ENCODE measurements at places on chromosomes 12 and 14.

GRCh38 chr12:754851-755562 is 2.6 kb downstream of the WNK1 start:
- no peak for DNase-seq

- no peak for DNase-seq
Observed at GRCh38 chr12:120481022-120481767, 11.6 kb upstream of the SRSF9 start.

DNA sequence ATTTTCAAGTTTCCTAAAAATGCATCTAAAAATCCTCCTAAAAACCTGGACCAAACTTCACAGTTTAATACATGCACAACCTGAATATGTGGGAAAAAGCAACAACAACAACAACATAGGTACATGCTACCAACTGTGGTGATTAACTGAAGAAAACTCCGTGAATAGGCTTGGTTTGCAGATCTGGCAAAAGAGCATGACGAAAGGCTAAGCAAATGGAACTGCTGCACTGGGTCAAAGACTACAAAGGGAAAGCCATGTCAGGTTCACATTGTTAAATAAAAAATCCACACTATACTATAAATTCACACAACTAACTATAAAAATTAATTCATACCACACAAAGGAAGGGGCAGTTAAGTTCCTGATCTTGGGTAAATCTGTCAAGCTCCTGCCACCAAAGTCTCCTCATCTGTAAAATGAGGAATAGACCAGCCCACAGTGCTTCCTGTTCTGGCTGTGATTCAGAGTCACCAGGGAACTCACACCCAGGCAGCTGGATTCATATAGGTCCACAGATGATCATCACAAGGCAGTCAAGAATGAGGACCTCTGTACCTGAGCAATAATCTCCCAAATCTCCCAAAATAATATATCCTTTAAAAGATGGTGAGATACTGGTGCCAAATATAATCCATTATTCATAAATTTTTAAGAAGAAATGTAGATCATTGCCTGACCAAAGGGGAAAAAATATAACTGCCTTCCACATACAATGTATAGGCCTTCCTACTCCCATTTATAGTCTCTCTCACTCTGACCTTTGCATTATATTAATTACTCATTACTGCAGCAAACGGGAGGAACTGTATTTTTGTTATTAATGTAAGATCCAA is 7.0 kb downstream of the CORO1C start:
- DNase-seq, result no peak

GRCh38 chr12:67434671-67435370 is 165.7 kb downstream of the CAND1 start:
- no peak for DNase-seq

GRCh38 chr12:52020539-52021336 is 14.0 kb downstream of the TAMALIN start:
- no peak for DNase-seq

- DNase-seq, result no peak
Observed at GRCh38 chr12:51368640-51369517, 22.3 kb downstream of the GALNT6 start.

DNA sequence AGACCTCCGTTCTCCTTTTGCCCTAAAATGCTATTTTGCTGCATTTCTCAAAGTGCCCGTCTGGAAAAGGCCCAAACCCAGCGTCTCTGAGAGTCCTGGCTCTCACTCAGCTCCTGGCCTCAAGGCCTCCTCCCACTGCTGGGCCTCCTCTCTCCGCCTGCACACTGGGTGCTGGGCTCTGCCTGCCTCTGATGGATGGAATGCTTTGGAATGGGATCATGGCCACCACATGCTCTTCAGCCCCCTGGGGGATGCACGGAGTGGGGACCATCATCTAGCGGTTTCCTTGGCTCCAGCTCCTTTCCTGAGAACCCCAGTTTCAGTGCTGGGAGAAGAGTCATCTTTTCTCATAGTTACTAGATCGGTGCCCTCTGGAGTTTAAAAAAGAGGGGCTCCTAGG is 65.2 kb downstream of the KDM2B start:
- no peak for DNase-seq

DNA sequence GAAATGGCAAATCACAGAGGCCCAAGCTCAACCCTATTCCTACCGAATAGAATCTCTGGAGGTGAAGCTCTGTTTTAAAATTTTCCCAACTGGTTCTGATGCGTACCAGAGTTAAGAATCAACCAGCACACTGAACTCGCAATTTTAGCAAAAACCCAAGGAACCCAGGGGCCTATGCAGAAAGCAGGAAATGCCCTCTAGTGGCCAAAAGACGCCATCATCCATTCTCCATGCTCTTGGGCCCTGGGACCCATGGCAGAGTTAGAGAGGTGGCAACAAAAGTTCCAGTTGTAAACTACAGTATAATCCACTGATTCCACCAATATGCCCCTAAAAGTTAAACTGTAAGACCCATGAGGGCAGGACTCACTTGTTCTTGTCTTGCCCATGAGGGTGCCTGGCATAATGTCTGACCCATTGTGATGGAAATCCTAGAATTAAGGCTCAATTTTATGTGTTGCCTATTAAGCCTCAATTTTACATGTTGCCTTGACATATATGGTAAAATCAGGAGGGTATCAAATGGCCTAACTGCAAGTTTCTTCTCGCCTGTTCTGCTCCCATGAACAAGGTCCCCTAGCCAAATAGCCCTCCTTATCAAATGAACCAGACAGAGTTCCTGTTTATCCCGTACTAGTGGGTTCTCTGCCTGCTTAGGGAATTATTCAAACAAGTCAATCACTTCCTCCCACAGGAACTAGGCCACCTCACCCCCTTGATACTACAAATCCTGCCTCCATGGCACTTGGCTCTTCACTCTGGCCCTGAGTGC is 137.5 kb upstream of the CPM start:
- no peak for DNase-seq

GRCh38 chr14:36522972-36523715 is 3.1 kb upstream of the NKX2-1 start:
- no peak for DNase-seq

GRCh38 chr12:55744340-55745030 is 1.6 kb downstream of the GDF11 start:
- DNase-seq, result no peak

DNA sequence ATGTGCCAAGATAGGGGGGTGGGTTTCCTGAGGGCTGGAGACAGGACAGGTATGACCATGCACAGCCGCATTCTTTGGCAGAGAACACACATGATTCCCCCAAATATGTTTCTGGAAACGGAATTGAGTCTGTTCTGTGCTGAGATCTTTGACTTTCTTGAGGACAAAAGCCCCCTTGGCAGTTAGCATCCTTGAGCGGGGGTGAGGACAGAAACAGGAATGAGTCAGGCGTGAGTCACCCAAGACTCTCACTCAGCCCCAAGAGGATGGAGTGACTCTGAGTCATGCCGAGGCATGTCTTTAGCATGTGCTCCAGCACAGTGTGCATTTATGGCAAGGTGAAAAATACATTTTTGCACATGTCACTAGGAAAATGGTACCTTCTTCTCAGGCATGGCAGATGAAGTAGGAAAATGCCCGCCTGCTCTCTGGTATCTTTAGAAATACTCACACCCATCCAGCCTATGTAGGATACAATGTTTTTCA is 52.1 kb downstream of the DAD1 start:
- DNase-seq, result no peak

DNA sequence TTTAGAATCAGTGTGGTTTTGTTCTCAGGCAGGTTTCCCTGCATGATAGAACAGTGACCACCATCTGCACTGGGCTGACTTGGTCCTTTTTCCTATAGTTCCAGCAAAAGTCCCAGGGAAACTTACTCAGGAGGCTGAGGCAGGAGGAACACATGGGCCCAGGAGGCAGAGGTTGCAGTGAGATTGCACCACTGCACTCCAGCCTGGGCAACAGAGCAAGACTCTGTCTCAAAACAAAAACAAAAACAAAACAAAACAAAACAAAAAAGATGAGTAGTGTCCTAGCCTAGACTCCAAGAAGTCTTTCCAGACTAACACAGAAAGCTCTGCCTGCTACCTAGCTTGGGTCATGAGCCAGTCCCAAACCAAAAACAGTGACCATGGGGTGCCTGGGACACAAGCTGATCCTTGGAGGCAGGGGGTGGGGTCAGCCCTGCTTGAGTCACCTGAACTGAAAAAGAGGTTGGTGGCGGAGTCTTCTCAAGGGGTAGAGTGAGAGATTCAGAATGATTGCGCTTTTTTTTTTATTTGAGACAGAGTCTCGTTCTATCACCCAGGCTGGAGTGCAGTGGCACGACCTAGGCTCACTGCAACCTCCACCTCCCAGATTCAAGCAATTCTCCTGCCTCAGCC is 7.4 kb upstream of the SLC11A2 start:
- no peak for DNase-seq

DNA sequence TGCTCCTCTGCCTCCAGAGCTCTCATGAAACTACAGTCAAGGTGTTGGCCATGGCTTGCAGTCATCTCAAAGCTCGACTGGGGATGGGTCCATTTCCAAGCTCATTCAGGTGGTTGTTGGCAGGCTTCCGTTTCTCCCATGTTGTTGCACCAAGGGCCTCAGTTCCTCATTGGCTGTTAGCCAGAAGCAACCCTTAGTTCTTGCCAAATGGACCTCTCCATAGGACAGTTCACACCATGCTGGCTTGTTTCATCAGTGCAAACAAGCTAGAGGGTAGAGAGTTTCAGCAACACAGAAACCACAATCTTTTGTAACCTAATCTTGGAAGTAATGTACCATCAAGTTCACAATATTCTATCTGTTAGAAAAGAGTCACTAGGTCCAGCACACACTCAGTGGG is 22.7 kb upstream of the PPM1A start:
- DNase-seq, result no peak

All from cerebellar nuclear complex (tissue), 1 donor.